ENCODE measurements at places on chromosomes 13 and 19.

- no peak for DNase-seq
These were observed 82.4 kb upstream of the MBNL2 start for GRCh38 chr13:97139691-97140090.

- DNase-seq: no peak
These were observed 159.5 kb upstream of the SOX1 start for GRCh38 chr13:111907341-111907880.

DNA sequence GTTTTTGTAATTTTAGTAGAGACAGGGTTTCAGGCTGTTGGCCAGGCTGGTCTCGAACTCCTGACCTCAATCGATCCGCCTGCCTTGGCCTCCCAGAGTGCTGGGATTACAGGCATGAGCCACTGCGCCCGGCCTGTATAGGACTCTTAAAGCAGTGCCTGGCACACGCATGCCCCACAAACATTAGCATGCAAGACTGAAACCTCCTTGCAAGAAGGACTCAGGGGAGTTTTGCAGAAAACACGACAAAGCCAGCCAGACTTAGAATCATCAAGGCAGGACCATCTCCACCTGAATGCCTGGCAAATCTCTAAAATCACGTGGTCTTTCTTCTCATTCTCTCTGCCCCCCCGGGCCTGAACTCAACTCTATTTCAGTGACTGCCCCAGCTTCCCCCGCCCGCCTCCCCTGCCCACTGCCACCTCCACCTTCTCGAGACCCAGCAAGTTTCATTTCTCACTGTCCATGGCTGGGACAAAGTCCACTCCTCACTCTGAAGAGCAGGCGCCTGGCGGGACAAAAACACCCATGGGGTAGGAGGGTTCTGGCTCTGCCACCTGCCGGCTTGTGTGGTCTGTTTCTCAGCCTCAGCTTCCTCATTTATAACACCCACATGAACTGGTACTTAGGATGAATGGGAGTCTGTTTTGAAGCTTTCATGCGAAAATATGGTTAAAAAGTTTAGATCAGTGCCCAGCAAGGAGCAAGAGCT is 2.4 kb downstream of the TICAM1 start:
- DNase-seq: no peak

GRCh38 chr13:29270271-29270985 is 325.1 kb downstream of the SLC7A1 start:
- no peak for DNase-seq

All from GM23338 (cell line).